ENCODE measurements at places on chromosomes 1 and 21. TPM values are rescaled to one million over a fixed set of nuclear protein-coding genes. Genes with fewer than 3 reads are reported as not detected.

The ZNF672 gene
- 30.5 TPM for total RNA-seq

The NCAM2 gene
- total RNA-seq = 4.3 TPM

The DIO1 gene
- total RNA-seq = not detected

The UBASH3A gene
- total RNA-seq = not detected

The ERG gene
- total RNA-seq = not detected

The GPR161 gene
- total RNA-seq = 69.3 TPM

The PLA2G2D gene
- not detected for total RNA-seq

The CELA3A gene
- total RNA-seq = not detected

The HNRNPU gene
- total RNA-seq = 427 TPM

The KCNN3 gene
- total RNA-seq = 3.8 TPM

The DAB1 gene
- 3.1 TPM for total RNA-seq

The GJA8 gene
- total RNA-seq = not detected

The AMY1B gene
- not detected for total RNA-seq

The CD2 gene
- total RNA-seq = not detected

The KIF26B gene
- total RNA-seq = 2.4 TPM

The SGIP1 gene
- total RNA-seq = 75.2 TPM

The FOXD3 gene
- 0.39 TPM for total RNA-seq

The FBXO2 gene
- total RNA-seq = 22.2 TPM

The AUNIP gene
- total RNA-seq = 1.3 TPM

The FAM78B gene
- total RNA-seq = 66.0 TPM

The REN gene
- total RNA-seq = not detected

The NTRK1 gene
- 296 TPM for total RNA-seq

The LCE1E gene
- total RNA-seq = not detected

The LENEP gene
- total RNA-seq = 1.3 TPM

The SPRR2A gene
- total RNA-seq = not detected

The SHE gene
- total RNA-seq = 0.07 TPM

The CD34 gene
- 0.20 TPM for total RNA-seq

The CCDC30 gene
- total RNA-seq = 3.0 TPM

The RNF207 gene
- 5.6 TPM for total RNA-seq

The CA14 gene
- 1.5 TPM for total RNA-seq

The WNT3A gene
- total RNA-seq = not detected
